ENCODE measurements at places on chromosomes 12 and 14. TPM values are rescaled to one million over a fixed set of nuclear protein-coding genes. Genes with fewer than 3 reads are reported as not detected.

DNA sequence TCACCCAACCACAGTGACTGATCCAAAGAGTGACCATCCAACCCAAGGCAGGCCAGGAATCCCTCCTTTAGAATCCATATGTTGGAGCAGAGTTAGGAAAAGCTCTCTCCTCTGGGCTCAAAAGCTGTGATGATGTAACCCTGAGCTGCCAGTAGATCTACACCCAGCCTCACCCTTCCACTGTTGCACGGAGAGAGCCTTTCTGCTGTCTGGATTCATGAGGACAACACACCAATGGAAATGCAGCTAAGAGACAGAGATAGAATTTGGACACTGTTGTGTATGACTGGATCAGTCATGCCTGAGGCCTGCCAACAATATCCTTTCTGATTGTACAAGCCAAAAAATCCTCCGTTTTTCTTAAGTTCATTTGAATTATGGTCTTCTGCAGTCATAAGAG lies 4.4 kb upstream of the OR6J1 start:
- no peak for DNase-seq

DNA sequence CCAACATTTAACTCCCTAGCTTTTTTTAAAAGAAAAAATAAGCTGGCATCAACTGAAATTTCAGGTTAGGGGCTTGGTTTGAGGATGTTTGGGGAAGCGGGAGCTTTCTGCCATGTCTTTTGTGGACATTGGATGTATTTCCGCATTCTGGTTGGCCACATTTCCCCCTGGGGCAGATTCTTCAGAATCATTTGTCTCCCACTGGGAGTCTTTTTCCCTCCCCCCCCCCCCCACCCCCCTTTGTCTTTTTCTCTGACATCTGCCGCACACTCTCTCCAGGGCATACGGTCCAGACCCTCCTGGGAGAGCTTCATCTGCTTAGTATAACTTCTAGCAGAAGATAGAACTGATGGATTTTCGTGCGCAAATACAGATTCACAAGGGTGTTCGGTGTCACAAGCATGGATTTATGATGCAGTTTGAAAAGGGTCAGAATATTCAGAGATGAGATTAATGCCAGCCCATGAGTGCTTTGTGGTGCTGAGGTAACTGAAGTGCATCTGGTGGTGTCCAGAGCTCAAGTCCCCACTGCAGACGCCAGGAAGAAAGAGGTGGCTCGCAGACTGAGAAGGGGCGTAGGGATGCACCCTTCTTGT lies 40.2 kb downstream of the ETV6 start:
- DNase-seq = no peak

- no peak for DNase-seq
Observed at GRCh38 chr12:66217342-66217917, 28.4 kb downstream of the IRAK3 start.

GRCh38 chr14:41606532-41607303 lies at the start of gene LRFN5:
LRFN5 (plus strand) TSS chr14:41606876.
- peak; percentile 71 for DNase-seq

GRCh38 chr12:50520416-50521207 lies 15.8 kb downstream of the DIP2B start:
- DNase-seq = no peak

DNA sequence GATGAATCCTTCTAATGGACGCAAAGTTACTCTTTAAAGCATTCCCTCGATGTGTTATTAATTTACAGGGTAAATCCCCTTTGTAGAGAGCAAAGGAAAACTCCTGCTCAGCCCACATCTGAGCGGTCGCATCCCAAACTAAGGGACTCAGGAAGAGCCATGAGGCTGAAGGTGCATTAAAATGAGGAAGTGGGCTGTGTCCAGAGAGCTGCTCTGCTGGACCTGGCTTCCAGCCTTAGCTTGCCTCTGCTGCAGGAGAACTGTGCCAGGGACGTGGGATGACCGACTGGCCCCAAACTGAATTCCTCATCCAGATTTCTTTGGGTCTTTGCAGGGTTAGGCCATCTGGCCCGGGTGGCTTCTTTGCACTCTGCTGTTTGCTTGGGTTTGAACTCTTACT lies 88.3 kb downstream of the FBXW8 start:
- no peak for DNase-seq

DNA sequence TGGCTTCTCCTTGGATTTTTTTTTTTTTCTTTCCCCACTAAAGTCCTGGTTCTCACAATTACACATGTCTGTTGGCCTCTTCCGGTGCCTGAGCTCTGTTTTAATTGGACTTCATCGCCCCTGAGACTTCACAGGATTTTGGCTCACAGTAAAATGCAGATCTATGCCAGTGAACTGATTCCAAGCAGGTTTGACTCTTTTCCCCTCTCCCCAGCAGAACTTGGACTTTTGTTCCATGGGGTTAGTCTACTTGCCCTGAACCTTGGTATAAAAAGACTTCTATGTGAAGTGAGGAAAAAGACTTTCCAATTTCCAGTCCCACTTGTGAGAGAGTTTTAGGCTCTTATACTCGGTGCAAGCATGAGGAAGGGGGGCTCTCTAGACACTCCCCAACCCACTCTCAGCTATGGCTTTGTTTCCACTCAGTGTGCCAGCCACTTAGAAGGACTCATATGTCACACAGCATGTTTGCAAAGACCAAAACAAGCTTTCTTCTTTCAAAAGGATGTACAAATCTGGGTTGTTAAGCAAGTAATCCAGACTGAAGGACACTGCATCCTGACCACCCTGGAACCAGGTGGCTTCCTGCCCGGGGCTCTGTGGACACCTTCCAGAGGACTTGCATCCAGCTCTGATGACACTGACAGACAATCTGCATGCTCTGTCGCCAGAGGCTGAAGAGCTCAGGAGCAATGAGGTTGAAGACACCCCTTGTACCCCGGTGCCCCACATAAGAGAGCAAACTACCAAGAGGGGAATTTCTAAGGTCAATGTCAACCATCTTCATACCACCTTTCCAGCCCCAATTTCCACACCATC lies 221.9 kb upstream of the EGLN3 start:
- DNase-seq = no peak

- no peak for DNase-seq
Observed at GRCh38 chr12:29971446-29971845, 187.7 kb upstream of the TMTC1 start.

DNA sequence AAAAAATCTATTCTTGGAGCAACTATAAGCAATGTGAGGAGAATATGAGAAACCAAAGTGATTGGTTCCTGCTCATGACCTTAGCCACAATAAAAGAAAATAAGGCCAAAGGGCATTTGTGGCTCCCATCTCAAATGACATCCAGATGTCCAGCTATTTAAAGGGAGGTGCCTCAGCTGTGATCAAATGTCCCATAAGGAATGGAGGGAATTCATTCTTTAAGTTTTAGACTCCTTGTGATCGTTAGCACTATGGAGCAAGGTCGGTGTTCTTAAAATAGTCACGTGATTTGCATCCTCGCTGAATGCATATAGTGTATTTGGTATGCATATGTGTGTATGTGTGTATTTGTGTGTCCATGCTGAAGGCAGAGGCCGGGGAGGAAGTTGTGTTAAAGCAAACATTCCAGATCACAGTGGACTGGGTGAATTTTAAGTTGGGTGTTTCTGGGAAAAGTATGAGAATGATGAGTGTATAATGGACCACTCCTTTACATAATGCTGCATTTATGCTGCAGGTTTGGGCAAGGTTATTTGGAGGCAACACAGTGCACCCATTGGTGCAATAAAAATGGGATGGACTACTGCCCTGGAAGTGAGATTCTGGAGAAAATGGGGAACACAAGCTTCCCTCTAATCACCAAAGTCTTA lies 5.6 kb upstream of the E2F7 start:
- DNase-seq = no peak

The LAG3 gene
- total RNA-seq = 26.0 TPM

The PARPBP gene
- total RNA-seq = 6.6 TPM

The AMN gene
- 2.4 TPM for total RNA-seq

The SLC2A3 gene
- total RNA-seq = 74.6 TPM

The KRT73 gene
- 1.1 TPM for total RNA-seq

The RPS6KA5 gene
- total RNA-seq = 8.2 TPM

The ARHGAP9 gene
- 266 TPM for total RNA-seq

The RAD9B gene
- total RNA-seq = 1.1 TPM

Measured in spleen (tissue), 13 donors.